DMS79 (cell line): ENCODE measurements at places on chromosomes 5 and 9.

DNA sequence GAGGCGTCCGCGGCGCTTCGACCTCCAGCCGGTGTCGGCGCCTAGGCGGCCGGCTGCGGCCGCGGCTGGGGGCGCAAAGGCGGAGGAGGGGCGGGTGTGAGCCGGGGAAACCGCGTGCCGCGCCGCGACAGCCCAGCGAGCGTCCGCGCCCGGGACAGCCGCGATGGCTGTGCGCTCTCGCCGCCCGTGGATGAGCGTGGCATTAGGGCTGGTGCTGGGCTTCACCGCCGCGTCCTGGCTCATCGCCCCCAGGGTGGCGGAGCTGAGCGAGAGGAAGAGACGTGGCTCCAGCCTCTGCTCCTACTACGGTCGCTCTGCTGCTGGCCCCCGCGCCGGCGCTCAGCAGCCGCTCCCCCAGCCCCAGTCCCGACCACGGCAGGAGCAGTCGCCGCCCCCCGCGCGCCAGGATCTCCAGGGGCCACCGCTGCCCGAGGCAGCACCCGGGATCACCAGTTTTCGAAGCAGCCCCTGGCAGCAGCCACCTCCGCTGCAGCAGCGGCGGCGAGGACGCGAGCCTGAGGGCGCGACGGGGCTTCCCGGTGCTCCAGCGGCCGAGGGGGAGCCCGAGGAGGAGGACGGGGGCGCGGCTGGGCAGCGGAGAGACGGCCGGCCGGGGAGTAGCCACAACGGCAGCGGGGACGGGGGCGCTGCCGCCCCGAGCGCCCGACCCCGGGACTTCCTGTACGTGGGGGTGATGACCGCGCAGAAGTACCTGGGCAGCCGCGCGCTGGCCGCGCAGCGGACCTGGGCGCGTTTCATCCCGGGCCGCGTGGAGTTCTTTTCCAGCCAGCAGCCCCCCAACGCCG lies 605 bp downstream of the CHSY3 start:
- DNase-seq, result no peak

- DNase-seq, result no peak
Measured at GRCh38 chr9:113960768-113961167, 84.7 kb downstream of the ZNF618 start.

DNA sequence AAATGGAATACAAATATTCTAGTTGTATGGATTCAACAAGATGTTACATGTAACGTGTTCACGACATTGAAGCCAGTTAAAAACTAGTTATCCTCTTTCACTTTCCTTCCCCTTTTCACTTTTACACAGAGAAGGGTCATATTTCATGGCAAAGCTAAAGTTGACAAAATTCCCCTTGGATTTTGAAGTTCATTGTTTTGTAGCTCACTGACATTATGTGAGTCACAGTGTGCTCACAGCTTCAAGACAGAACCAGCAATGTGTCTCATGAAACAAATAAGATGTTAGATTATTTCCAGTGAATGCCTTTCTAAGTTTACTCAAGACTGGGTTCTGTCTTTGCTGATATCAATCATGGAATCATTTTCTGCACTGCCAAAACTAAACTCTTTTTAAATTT lies 535.5 kb upstream of the GRIN3A start:
- DNase-seq, result no peak

DNA sequence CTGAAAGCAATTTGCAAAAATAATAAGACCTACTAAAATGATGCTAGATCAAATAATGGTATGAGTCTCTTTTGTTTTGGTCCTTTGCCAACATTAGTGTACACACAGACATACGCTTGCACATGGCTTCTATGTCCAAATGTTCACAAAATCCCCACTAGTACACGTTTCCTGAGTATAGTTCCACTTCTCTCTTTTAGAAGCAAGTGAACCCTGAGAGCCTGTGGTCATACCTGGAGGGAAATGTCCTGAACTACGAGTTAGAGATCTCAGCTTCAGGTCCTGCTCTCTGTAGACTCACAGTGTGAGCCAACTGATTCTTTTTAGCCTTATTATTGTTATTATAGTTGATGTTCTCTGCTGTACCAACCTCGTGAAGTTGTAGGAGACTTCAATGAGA lies 47.3 kb upstream of the ACTBL2 start:
- DNase-seq, result no peak
